Airway epithelial cell (primary cell): ENCODE measurements at places on chromosomes 6 and 20. TPM values are rescaled to one million over a fixed set of nuclear protein-coding genes. Genes with fewer than 3 reads are reported as not detected.

The PSORS1C1 gene
- total RNA-seq, result 0.37 and 1.7 TPM in 2 replicates

The SOX18 gene
- total RNA-seq, result 0.07 TPM in 1 of 2 replicates, not detected in the other

The SSTR4 gene
- not detected in 2 replicates for total RNA-seq

The FOXC1 gene
- total RNA-seq, result 7.9 and 11.6 TPM in 2 replicates

The WFDC2 gene
- 1.3 and 4.9 TPM in 2 replicates for total RNA-seq

The LST1 gene
- not detected in 2 replicates for total RNA-seq

The ERVFRD-1 gene
- not detected in 2 replicates for total RNA-seq

The PHACTR1 gene
- total RNA-seq, result not detected in 2 replicates

The HLA-G gene
- total RNA-seq, result 5.9 and 9.1 TPM in 2 replicates

The PTGIS gene
- not detected in 2 replicates for total RNA-seq

The ID4 gene
- 1.3 and 2.1 TPM in 2 replicates for total RNA-seq

The PM20D2 gene
- 12.2 and 12.8 TPM in 2 replicates for total RNA-seq

The LTB gene
- total RNA-seq, result 0.85 and 1.5 TPM in 2 replicates

The FRK gene
- total RNA-seq, result 2.7 and 3.7 TPM in 2 replicates

The EYA2 gene
- total RNA-seq, result 12.9 and 18.8 TPM in 2 replicates

The NFATC2 gene
- total RNA-seq, result 0.21 and 0.33 TPM in 2 replicates

The AGPAT1 gene
- total RNA-seq, result 45.0 and 51.9 TPM in 2 replicates

The C6orf52 gene
- total RNA-seq, result 1.2 and 4.6 TPM in 2 replicates

The NRSN1 gene
- total RNA-seq, result not detected in 2 replicates

The CCN6 gene
- total RNA-seq, result 0.14 and 0.88 TPM in 2 replicates

The PTCRA gene
- total RNA-seq, result not detected in 2 replicates

The EPB41L1 gene
- 9.0 and 11.7 TPM in 2 replicates for total RNA-seq

The TRIM10 gene
- total RNA-seq, result not detected in 2 replicates
